ENCODE measurements at places on chromosomes 16 and 17.

DNA sequence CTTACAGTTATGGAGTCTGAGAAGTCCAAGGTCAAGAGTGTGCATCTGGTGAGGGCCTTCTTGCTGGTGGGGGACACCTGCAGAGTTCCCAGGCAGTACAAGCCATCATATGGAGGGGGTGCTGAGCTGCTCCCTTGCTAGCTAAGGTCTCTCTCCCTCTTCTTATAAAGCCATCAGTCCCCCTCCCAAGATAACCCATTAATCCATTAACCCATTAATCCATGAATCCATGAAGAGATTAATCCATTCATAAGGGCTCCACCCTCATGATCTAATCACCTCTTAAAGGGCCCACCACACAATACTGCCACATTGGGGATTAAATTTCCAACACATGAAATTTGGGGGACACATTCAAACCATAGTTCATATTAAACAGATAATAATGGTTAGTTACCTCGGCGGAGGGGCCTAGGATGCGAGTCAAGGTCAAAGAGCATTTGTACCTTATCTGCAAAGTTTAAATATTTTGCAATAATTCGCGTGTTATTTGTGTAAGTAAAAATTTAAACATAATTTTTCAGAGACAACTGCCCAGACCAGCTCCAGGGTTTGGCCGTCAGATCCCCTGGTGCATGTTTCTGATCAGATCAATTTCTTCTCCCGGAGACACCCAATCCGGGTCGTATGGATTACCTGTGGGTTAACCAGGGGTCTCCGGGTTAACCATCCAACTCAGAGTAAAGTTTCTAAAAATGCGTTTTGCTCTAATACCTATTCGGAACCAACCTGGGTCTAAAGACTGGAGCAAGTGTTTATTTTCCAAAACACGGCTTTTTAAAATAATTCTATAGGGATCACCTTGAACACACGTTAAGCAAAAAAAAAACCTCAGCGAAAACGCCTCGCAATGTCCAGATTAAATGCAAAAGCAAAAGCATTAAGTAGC, 740 bp upstream of the POLR3E start:
- no peak for DNase-seq

GRCh38 chr17:2262135-2262587, 41.4 kb downstream of the SMG6 start:
- DNase-seq, result no peak

- DNase-seq, result no peak
These were observed 8.2 kb upstream of the CARMIL2 start for GRCh38 chr16:67636713-67637112.

DNA sequence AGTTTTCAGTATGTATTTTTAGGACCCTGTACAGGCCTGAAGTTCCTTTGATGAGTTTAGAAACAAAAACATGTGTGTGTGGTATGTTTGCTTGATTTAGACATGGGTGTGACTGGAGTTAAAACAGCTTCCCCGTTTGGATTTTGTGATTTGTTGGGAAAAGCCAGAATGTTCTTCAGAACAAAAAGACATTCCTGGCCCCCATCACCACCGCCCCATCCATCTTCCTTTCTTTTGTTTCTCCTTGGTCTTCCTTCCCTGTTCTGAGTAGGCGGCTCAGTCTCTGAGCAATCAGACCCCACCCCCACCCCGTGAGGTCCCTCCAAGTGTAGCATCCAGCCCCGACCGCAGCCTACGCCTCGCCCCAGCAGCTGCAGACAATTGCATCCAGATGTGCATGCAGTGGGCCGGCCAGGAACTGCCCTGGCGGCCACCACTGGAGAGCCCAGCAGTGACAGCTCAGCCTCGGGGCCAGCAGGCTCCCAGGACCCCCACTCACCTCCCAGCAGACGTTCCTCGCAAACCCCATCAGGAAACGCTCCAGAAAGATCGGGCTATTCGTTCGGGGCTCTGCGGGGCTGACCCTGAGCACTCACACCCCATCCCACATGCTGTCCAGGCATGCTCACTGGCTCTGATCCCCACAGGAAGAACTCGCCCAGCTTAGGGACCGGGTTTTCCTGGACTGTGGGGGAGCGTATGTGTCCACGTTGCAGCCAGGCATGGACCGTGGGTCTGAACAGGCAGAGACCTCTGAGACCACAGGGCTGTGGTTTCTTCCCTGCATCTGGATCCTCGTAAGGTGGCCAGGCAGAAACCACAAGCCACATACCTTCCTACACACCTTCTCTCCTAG, 99.8 kb upstream of the CDH5 start:
- DNase-seq, result no peak

- no peak for DNase-seq
These were observed 65.9 kb downstream of the TANGO6 start for GRCh38 chr16:68909099-68909733.

GRCh38 chr17:36972186-36972700, 23.5 kb downstream of the AATF start:
- no peak for DNase-seq

GRCh38 chr16:4900750-4901149, 36.2 kb downstream of the PPL start:
- DNase-seq, result no peak

DNA sequence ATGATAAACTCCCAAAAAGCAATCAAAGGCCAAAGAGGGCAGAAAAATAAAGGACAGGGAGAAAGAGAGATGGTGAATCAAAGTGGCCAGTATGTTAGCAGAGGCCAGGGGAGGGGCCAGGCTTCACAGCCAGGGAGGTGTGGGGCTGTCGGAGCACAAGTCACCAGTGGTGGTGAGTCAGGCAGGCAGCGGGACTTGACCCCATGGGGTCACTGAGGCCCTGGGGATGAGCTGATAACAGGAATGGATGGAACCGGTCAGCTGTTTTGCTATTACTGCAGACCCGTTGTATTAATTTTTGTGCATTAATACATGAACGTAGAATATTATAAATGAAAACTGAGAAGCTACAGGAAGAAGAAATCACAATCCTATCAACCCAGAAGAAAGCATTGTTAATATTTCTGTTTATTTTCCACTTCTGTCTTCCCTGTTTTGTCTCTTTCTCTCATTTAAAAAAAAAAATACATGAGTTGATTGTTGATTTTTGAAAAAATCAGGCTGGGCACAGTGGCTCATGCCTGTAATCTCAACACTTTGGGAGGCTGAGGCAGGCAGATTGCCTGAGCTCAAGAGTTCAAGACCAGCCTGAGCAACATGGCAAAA, 106.9 kb downstream of the SOCS1 start:
- DNase-seq, result no peak

GRCh38 chr16:66409156-66409555, 17.9 kb upstream of the BEAN1 start:
- no peak for DNase-seq

GRCh38 chr16:72442385-72443158, 270.6 kb upstream of the PMFBP1 start:
- no peak for DNase-seq

DNA sequence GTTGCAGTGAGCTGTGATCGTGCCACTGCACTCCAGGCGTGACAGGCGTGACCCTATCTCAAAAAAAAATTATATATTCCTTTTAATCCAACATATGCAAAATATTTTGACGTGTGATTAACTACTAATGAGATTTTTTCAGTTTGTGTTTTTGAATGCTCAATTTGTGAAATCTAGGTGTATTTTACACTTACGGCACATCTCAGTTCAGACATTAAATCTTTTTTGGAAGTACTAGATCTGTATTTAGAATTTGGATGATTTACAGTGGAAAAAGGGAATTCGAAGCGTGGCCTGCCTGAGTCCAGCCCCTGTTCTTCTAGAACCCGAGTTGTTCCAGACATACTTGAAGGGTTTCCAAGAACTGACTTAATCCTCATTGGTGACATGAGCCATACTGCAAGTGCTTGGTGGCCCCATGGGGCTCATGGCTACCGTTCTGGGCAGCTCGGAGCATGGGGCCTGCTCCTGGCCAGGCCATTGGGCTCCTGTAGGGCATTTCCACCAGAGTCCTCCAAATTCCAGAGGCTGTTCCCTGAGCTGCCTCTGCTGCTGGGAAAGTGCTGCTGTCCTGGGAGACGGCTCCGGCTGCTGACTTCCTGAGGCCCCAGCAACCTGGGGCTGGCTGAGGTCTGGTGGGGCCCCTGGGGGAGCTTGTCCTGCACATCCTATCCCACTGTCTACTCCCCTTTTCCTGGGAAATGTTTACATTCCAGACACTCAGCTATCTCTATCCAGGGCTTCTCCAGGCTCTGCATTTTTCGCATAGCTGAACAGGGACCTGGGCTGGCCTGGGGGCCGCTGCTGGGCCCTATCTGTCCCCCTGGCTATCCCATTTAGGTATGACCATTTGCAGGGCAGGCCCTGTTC, 27.2 kb downstream of the LLGL2 start:
- no peak for DNase-seq

DNA sequence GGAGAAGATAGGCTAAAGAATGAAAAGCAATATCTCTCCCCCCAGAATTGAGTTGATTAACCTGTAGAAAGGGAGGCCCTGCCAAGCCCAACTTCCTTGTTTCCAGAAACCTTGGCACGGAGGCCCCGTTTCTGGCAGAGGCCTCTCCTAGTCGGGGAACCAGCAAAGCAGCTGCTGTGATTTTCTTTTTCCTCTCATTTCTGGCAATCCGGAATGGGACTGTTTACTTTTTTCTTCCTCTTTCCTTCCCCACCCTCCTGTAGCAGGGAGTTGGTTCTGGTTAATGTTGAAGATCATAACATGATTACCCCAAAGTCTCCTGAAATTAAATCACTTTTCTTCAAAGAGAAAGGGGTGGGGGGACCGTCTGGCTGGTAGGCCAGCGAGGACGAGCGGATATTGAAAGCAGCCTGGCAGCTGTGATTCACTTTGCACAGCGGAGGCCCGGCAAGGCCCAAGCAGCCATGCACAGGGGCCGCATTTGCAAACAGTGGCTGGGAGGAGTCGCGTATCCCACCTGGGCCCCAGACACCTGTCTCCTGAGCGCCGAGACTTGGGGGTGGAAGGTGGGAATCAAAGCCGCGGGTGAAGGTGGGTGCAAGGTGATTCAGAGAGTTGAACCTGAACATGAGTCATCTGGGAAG, 51.5 kb downstream of the NTN1 start:
- DNase-seq, result no peak

- DNase-seq, result peak; percentile 59
These were observed 117.4 kb downstream of the HIC1 start for GRCh38 chr17:2172077-2172851.

DNA sequence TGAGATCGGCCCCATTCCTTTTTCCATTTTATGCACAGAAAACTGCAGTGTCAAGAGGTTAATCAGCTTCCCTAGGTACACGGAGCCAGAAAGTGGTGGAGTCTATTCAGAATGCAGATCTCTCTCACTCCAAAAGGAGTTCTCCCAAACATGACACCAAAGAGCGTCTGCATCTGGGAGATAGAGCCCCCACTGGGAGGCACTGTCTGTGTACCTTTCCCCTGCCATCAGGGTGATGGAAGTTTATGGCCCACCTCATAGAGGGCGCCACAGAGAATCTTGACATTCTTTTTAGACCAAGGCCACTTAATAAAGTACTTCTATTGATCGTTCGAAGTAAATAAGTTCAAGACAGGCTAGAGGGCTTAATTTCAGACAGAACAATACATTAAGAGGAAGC, 493.7 kb upstream of the ERCC4 start:
- no peak for DNase-seq

GRCh38 chr17:67196422-67196821, 48.6 kb downstream of the HELZ start:
- no peak for DNase-seq

DNA sequence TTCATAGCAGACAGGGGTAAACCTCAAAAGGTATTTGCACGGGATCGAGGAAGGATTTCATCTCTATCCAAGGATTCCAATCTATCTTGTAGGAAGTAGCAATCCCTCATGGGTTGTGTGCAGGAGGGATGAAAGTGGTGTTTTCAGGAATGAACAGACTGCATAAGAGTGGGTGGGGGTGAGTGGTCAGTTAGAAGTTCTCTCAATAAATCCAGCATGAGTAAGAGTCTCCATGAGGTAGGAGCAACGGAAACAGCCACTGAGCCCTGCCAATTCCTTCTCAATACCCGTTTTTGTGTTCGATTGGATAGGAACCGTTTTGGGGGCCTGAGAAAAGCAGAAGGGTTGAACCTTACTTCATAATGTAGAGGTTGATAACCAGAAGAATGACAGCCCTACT, 375.6 kb downstream of the SOX9 start:
- DNase-seq, result no peak

- DNase-seq, result no peak
These were observed 2.5 kb upstream of the CLTC start for GRCh38 chr17:59617156-59617732.

- peak; percentile 27 for DNase-seq
These were observed 1.6 kb upstream of the GAST start for GRCh38 chr17:41710472-41711090.

DNA sequence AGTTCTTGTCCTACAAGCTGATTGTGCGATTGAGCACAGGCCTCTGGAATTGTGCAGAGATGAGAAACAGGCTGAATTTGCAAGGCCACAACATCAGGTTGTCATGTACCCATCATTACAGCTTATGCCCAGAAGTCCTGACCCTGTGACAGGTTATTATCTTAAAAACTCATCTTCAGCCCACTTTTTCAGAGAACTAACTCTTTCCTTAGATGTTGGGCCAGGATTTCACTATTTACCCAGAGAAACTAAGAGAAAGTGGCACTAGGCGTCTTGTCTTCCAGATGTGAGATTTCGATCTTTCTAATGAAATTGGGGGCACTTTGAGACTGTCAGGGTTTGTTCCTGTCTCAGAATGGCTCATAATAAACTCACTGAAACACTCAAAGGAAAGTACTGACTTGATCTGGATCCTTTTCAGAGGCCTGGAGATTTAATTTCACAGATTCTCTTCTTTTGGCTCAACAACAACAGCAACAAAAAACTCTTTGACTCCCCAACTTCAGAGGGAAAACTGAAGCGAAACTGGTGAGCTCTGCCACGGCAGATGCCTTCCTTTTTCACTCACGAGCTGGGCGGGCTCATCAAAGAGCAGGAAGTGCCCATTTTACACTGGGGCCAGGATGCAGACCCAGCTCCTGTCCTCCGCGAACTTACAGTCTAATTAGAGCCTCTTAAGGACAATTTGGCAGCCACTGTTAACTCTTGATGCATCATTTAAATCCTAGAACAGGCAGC, 17.7 kb upstream of the SLC12A3 start:
- DNase-seq, result no peak

GRCh38 chr17:6061290-6061689, 8.9 kb upstream of the WSCD1 start:
- DNase-seq, result no peak

DNA sequence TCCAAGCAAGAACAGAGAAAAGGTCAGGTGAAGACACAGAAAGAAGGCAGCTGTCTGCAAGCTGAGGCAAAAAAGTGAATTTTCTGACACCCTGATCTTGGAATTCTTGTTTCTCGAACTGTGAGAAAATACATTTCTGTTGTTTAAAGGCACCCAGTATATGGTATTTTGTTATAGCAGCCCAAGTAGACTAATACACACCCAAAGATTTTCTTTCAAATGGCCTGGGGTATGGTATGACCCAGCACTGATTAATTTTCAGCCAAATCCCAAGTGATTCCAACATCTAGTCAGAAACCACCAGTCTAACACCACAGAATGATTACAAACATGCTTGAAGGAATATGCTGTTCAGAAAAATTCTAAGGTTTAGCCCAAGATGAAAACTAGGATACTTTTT, 36.8 kb downstream of the TRIM37 start:
- no peak for DNase-seq

- no peak for DNase-seq
These were observed 23.7 kb upstream of the ITGAX start for GRCh38 chr16:31331141-31331764.

- DNase-seq, result no peak
These were observed 244.4 kb downstream of the HS3ST3B1 start for GRCh38 chr17:14545156-14545906.

GRCh38 chr16:19005561-19006445, 22.1 kb downstream of the TMC7 start:
- DNase-seq, result no peak
